Activated naive CD8-positive, alpha-beta T cell treated with anti-CD3 and anti-CD28 coated beads, Interleukin-2, amount 50 U/mL, for 24 hours (primary cell): ENCODE measurements at places on chromosomes 6 and 20.

- DNase-seq, result no peak
These were observed 671.5 kb downstream of the PRKN start for GRCh38 chr6:162056061-162056460.

DNA sequence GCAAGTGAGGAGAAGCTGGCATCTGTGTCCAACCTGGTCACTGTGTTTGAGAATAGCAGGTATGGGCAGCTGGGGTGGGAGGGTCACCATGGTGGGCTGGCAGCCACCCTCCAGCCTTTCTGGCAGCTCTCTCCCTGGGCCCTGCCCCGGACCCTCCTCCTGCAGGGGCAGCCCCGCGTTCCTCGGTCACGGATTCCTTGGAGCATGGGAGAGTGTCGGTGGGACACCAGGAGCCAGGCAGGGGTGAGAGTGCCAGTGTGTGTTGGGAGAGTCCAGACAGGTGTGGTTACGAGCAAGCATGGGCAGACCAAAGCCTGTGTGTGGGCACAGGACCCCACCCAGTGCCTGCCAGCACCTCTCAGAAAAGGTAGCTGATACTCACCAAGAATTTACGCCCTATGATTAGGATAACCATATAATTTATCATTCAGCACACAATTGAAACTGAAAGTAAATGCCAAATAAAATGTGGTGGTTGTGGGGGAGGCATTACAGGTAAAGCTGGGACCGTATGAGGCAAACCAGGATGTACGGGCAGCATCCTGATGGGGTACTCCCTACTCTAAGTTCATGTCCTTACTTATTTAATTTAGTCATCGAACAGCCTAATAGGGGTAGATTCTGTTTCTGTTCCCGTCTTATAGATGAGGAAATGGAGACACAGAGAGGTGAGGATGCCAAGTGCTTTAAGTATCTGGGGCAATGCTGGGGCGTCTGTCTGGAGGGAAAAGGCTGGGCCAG lies 542 bp downstream of the FGD2 start:
- no peak for DNase-seq

DNA sequence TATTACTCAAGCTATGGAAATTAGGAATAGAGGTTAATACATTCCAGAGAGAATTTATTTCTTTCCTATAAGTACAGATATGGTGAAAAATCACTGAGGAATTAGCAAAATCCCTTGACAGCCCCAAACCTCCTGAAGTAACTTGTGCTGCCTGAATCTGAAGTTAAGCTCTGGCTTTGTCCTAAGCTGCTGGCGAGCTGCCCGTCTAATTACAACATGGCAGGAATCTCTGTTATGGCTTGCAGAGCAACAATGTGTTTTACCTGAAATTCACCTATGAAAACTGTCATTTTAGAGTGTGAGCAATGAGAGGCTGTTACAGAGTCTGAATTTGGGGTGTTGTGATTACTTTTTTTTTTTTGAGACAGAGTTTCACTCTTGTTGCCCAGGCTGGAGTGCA lies 22.5 kb upstream of the IYD start:
- DNase-seq, result no peak

DNA sequence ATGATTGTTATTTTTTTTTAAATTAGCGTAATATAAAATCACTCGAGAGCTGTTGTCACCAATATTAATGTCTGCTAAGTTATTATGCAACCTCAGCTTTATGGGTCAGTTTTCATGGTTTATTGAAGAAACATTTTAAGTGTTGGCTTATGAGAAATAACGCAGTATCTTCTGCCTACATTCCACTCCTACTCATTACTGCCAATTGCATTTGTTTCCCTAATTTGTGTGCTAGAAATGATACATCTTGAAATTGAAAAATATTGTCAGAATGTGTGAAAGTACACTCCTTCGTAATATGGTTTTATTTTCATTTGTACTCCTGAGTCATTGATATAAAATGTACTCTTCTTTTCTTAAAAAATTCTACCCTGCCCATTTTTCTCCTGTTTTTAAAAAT lies 333.3 kb upstream of the HSF2 start:
- DNase-seq, result no peak

DNA sequence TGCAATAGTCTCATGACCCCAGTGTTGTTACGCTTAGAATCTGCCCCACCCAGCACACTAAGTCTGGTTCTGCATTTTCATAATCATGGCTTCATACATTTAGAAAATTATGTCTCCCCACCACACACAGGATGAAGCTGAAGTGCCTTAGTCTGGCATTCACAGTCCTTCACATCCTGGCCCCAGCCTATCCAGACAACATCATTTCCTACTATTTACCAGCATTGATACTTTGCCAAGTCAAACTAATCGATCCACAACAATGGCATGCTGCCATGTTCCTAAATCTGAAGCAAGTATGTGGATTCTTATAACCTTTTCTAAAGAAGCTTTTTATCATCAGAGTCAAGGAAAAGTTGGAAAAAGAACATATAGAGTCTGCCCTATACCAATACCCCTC lies 132.4 kb upstream of the FBXL4 start:
- DNase-seq, result no peak

GRCh38 chr20:36632147-36632486 lies 13.9 kb downstream of the SLA2 start:
- DNase-seq, result no peak

- no peak for DNase-seq
These were observed 892 bp upstream of the DXO start for GRCh38 chr6:31972709-31973350.

DNA sequence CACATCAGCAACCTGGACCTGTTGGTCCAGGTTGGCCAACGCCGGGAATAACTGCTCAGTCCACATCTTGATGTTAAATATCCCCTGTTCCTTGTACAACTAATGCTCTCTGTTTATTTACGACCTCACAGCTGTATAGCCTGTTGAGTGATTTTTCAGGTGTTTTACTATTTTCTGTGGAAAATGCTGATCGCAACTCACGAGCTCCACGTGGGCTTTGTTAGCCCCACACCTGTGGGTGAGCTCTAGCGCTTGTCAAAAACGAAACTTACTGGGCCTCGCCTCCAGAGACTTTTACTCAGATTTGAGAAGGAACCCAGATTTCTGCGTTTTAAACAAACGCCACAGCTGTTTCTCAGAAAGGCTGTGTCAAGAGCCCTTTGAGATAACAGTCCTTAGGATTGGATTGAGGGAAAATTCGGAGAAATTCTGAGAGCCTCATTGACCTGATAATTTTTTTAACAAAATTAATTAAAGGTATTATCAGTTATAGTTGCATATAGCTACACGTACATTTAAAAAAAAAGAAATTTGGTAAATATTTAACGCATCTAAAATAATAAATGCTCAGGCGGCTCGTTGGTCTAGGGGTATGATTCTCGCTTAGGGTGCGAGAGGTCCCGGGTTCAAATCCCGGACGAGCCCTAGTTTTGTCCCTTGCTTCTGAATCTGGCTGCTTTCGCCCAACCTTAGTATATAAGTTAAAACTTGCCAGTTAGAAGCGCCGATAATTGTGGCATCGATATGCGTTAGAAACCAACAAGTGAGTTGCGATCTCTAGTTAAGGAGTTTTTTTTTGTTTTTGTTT lies 16.7 kb downstream of the HMGN4 start:
- DNase-seq, result peak; percentile 77

GRCh38 chr6:35058865-35059522 lies 82.1 kb downstream of the TCP11 start:
- no peak for DNase-seq

DNA sequence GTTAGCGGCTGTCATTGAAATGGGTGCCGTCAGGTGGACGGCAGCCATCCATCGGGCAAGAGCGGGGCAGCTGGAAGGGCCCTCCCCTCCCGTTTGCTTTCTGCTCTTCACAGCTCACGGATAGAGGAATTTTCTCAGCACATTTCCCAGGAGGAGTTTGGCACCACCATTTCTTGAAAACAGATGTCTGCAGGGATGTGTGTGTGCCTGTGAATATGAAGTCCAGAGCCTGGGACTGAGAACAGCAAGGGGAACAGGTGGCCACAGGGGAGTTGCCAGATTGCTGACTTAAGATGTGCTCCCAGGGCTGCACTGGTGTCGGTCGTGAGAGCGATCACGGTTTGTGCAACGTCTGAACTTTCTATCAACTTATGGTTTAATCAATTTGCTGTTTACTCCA lies 22.1 kb upstream of the ECI2 start:
- no peak for DNase-seq

DNA sequence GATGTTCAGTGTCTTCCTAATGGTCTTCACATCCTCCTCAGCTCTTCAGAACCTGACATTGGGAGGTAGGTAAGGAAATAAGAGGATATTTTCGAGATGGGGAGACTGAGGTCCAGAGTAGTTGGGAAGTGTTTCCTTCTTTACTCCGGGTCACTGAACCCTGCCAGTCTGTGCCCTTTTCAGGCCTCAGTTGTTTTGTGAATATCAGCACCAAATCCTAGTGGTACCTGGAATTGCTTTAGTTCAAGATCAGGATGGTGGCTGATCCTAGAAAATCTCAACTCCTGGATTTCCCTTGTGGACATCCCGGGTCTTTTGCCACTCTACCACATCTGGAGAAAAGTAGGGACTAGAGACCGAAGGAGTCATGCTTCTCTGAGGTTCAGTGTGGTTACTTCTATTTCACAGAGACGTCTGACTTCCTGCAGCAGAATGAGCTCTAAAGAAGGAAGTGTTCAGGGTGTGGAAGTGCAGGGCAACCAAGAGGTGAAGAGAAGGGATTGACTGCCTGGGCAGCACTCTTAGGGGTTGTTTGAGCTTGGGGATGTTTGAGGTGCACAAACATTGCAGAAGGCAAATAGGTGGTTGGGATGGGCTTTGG lies 995 bp downstream of the STK4 start:
- DNase-seq, result peak; percentile 13

DNA sequence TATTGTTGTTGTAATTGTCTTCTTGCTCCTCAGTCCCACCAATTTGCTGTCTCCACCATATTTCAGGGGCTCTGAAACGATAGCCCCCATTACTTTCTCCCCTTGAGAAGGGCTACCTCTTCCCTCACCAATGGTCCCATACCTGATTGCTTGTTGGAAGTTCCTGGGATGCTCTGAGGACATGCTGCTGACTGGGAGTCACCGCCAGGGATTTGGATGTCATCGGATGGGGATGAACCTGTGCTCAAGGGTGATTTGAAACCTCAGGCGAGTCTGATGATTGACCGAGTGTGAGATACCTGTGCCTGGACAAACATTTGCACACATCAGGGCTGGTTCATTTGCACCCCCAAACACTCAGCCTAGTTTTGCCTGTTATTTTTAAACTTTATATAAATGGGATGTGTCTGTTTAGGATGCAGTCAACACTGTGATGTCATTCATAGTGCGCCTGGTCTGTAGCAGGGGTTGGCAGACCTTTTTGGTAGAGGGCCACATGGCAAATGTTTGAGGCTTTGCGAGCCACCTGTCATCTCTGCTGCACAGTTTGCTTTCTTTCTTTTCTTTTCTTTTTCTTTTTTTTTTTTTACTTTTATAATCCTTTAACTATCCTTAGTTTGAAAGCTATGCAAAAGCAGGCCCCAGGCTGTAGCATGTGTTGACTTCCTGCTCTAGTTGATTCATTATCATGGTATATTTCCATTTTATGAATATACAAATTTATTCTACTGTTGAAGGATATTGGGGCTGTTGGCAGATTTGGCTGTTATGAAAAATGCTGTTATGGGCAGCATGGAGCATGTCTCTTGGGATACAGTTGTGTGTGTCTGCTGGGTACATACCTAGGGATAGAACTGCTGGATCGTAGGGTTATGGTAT lies 118.5 kb upstream of the PHACTR3 start:
- no peak for DNase-seq

GRCh38 chr20:38195521-38195920 lies 30.5 kb upstream of the TGM2 start:
- no peak for DNase-seq

GRCh38 chr6:28005152-28005890 lies 48.3 kb downstream of the OR2B6 start:
- DNase-seq, result no peak

GRCh38 chr20:52289956-52290565 lies 98.5 kb upstream of the ZFP64 start:
- no peak for DNase-seq

DNA sequence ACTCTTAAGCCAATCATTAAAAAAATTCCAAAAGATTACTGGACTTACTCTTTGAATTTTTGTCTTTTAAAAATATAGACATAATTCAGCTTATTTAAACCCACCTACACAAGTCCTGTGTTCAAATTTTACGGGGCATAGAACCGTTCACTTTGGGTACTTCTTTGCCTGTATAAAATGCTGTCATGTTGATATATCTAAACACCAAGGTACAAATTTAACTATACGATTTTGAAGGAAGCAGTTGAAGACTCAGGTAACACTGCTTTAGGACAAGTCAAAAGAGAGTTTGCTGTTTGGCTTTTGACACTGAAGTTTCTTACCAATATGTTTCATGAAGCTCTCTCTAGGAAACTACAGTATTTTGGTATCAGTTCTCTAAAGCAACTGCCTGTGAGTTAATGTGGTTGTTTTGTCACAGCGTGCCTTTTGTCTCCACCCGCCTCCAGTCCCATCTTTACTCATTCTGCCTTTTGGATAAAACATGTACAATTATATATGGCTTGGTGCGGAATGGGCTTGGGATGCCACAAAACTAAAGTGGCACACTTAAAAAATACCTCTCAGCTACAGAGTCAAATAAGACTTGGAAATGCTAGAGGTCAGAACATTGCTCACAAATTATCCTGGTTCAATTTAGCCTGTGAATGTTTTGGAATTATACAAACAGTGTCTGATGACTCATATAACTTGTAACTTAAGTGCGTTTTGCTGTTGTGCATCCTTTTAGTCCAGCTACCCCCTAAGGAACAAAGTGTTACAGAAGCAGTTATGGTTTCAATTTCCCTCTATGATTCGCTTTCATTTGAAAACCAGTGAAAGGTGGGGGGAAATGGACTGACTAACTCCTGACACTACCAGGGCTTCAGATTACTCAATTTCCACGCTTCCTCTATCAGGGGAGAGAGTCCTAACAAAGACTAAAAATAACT lies 38.7 kb downstream of the RGS17 start:
- no peak for DNase-seq

DNA sequence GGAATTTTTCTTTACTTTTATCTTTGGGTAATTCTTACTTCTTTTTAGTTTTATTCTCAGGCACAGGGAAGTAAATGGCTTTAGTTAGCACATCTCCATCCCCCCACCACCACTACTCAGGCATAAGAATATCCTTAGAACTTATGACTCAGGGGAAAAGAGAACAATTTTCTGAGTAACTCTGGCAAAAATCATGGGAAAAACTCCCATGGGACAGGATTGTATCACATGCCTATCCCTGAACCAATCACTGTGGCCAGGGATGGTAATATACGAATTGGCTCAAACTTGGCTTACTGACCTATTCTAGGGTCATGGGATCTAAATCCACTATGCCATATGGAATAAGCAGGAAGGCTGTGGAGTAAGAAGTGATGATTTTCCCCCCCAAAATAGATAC lies 339.1 kb downstream of the BTBD3 start:
- DNase-seq, result no peak
